ENCODE measurements at places on chromosomes 7 and 10. TPM values are rescaled to one million over a fixed set of nuclear protein-coding genes. Genes with fewer than 3 reads are reported as not detected.

GRCh38 chr7:2853147-2853546, 9.0 kb upstream of the GNA12 start:
- no peak for DNase-seq

The CASP7 gene
- 60.1 TPM for total RNA-seq

- DNase-seq = no peak
Observed at GRCh38 chr10:49314806-49315205, 15.8 kb downstream of the C10orf71 start.

DNA sequence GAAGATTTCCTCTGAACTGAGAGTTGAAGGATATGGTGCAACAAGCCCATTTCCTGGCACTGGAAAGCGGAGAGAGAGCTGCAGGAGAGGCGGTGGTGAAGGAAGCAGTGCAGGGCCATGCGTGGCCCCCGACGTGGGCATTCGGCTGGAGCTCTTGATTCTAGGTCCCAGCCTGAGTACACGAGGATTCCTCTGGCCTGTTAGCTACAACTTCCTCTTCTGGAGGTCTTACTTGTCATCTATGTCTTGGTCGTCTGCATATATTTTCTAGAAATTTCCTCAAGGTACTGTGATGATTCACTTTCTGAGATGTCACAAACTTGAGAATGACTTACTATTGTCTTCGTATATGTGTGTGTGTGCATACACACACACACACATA, 59.2 kb upstream of the JAZF1 start:
- no peak for DNase-seq

GRCh38 chr7:127831318-127832219, 179.6 kb downstream of the SND1 start:
- no peak for DNase-seq

The SPDYE16 gene
- not detected for total RNA-seq

The CYP26C1 gene
- 1.1 TPM for total RNA-seq

The NODAL gene
- not detected for total RNA-seq

GRCh38 chr7:22190736-22191135, 166.2 kb downstream of the RAPGEF5 start:
- DNase-seq = no peak

DNA sequence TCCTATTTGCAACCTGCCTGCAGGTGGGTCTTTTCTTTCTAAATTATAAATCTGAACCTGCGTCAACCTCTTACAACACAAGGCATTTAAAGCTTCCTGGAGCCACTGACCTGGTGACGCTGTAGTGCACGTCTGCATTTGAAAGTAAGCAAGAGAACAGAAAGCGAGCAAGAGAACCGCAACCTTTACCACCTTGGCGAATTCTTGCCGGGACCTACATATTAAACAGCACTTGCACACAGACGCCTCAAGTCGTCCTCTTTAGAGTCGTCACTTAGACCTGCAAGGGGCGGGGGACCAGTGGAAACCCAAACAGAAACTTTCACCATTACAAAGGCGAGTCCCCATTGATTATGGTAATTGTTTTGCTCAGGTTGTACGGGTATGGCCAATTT, 9.5 kb downstream of the GLI3 start:
- no peak for DNase-seq

DNA sequence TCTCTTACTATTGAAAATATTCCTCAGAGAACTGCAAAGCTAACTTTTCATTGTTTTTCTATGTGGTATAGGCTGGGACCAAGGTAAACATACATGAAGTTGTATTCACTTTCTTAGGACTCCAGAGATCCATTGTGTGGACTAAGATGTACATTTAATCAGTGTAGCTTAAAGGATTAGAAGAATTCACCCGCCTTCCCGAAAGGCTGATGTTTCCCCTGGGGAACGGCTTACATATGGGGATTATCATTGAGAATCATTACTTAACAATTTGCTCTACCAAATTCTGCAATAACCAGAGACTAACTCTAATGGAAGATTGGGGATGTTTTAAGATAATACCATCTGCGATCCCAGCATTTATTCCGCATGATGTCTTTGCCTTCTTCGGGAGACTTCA, 257.1 kb upstream of the KIAA1217 start:
- DNase-seq = no peak

DNA sequence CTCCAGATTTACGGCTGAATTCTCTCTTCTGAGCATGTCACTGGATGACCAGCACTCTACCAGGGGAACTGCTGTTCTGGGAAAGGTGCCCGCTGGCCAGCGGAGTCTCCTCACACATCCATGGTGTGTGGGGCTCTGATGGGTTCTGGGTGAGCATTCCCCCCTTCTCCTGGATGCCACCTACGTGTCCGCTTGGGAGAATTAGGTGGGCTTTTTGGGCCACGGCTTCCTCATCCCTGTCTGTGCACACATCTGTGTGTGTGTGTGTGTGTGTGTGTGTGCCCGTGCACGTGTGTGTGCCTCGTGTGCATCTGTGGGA, 163.0 kb downstream of the DNAJB6 start:
- no peak for DNase-seq

GRCh38 chr10:62584731-62585130, 210.6 kb downstream of the ZNF365 start:
- DNase-seq = no peak

The GIMAP5 gene
- 28.6 TPM for total RNA-seq

DNA sequence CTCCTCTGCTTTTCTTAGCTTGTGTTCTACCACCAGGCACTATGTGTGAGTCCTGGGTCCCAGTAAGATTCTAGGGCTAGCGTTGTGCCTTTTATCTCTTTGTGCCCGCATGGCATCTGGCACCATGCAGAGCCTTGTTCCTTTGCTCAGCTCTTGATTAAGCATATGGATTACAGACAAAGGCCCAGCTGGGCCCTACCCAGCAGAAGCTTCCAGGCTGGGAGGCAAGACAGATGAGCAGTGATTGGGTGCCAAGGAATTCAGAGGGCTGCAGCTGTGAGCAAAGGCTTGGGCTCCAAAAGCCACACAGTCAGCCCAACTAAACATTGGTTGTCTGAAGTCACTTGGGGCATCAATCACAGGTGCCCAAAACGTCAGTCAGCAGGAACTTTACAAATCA, 2.0 kb downstream of the ACSM6 start:
- DNase-seq = no peak

Measured in glomerular endothelial cell (primary cell).